HepG2 (cell line): ENCODE measurements at places on chromosomes 1 and 21.

DNA sequence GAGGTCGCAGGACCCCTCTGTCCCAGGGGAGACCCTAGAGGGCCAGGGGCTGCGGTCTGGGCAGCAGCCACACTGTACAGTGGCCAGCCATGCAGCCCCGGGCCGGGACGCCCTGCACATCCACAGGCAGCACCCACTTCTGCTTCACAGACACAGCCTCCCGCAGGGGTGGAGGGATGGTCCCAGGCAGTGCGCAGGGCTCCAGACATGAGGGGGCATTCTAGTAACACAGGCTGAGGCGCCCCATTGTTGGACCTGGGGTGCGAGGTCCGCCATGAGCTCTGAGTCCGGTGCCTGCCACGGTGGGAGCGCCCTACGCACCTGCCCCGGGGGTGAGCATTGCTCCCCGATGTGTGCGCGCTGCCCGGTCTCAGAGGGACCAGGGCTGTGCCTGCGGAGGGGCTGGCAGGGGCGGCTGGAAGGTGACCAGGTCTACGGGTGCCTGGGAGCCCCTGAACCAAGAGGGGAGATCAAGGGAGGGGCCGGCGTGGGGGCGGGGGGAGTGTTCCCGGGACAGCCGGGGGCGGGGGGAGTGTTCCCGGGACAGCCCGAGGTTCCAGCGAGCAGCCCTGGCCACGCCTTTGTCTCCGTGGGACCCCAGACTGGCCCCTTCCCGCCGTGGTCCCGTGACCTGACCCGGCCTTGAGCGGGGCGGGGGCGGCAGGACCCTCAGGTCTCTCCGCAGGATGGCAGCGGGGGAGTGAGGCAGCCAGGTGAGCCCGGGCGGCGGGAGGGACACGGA, 4.5 kb downstream of the MMEL1 start:
- no peak for DNase-seq

DNA sequence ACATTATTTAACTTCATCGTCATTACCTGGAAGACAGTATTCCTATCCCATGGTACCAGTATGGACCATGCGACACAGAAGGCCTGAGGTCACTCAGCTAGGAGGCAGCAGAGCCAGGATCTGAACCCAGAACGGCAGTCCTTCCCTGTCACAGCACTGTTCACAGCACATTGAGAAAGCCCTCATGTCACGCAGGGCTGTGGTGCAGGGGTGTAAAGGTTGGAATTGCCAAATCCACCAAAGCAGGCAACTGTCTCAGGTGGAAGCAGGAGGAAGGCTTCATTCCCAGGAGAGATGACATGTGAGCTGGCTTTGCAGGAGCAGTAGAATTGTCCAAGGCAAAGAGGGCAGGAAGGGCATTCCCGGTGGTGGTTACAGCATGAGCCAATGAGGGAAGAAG, 9.9 kb upstream of the TTC22 start:
- no peak for DNase-seq

DNA sequence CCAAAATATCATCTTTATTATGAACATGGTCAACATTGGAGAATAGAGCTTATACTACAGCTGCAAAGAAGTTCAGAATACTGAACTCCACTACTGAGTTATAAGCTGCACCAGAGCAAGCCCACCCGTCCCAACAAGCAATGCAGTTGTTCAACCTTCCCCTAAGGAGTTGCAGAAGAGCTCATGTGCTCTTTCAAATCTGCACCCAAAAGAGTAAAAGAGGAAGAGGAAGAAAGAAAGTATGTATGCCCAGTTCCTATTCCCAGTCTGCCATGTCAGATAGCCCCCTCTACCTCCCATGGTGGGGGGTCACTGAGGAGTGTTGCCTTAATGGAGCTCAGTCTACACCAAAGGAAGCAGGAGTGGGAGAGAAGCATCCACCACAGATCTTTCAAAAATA, 6.9 kb downstream of the C1orf162 start:
- DNase-seq: no peak

- no peak for DNase-seq
These were observed 10.3 kb downstream of the SIM2 start for GRCh38 chr21:36709030-36709867.

DNA sequence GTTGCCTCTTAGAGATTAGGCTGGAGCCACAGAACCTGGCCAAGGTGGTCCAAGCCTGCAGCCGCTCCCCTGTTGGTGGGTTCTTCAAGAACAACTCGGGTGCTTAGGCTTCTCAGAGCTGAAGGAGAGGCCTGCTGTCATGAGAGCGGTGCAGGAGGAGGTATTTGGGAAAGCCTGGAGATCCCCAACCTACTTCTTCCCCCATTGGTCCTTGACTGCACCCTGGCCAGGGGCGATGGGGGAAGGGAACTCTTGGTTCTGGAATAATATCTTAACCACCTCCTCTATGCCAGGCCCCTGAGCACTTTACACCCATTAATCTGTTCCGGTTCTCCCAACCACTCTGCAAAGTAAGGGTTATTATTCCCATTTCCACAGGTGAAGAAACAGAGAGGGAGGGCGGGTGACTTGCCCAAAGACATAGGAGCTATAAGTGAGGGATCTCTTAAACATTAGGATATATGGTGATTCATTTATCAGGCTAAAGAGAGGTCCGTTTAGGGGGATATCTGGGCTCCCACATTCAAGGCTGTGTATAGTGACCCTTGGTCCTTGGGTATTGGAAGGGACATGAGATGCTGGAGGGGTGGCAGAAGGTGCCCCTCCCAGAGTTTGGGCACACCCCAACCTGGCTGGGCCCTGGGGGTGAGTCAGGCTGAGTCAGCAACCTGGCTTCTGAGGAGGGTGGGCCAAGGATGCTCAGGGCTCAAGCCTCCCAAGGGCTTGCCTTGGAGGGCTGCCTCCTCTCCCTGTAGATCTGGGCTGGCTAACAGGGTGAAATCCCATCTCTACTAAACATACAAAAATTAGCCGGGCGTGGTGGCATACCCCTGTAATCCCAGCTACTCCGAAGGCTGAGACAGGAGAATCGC, 5.2 kb downstream of the TRNP1 start:
- DNase-seq: no peak

- no peak for DNase-seq
These were observed 66.1 kb upstream of the FAM3B start for GRCh38 chr21:41250519-41250918.

- no peak for DNase-seq
These were observed 210.5 kb downstream of the CAMTA1 start for GRCh38 chr1:6995789-6996188.

- no peak for DNase-seq
These were observed 42.4 kb upstream of the STMN1 start for GRCh38 chr1:25948641-25949040.

GRCh38 chr1:64624218-64624713, 120.6 kb upstream of the RAVER2 start:
- no peak for DNase-seq

GRCh38 chr1:183273300-183273699, 87.2 kb downstream of the LAMC2 start:
- no peak for DNase-seq

- DNase-seq: no peak
These were observed 94.4 kb downstream of the KCNT2 start for GRCh38 chr1:196513821-196514220.

DNA sequence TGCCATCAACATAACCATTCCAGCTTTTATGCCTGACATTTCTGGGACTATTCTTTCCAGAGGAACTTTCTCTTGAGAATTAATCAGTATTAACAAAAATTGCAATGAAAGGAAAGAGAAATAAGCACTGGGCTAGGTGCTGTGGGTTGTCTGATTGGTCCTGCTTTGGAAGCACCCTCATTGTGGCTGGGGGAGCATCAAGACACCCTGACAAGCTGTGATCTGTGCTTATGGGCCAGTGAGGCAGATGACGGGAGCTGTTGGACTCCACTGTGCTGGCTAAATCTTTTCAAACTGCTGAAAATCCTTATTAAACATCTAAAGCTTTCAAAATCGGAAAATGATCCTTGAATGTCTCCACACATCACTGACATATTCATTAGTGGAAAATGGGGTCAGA, 20.0 kb downstream of the UBASH3A start:
- DNase-seq: no peak
